ENCODE measurements at places on chromosomes 3 and 15. TPM values are rescaled to one million over a fixed set of nuclear protein-coding genes. Genes with fewer than 3 reads are reported as not detected.

GRCh38 chr3:146092230-146092629, 68.8 kb downstream of the PLOD2 start:
- DNase-seq: no peak

GRCh38 chr15:89447676-89448075, 48.7 kb downstream of the RHCG start:
- no peak for DNase-seq

The RYR3 gene
- 0.38 TPM for polyA plus RNA-seq

The CCRL2 gene
- 0.80 TPM for polyA plus RNA-seq

GRCh38 chr3:146507331-146508120, 36.9 kb downstream of the PLSCR1 start:
- no peak for DNase-seq
